ENCODE measurements at places on chromosomes 11 and 22.

- no peak for DNase-seq
These were observed 15.7 kb downstream of the USP28 start for GRCh38 chr11:113859665-113860064.

GRCh38 chr22:20993304-20994127, 8.4 kb downstream of the THAP7 start:
- DNase-seq: no peak

DNA sequence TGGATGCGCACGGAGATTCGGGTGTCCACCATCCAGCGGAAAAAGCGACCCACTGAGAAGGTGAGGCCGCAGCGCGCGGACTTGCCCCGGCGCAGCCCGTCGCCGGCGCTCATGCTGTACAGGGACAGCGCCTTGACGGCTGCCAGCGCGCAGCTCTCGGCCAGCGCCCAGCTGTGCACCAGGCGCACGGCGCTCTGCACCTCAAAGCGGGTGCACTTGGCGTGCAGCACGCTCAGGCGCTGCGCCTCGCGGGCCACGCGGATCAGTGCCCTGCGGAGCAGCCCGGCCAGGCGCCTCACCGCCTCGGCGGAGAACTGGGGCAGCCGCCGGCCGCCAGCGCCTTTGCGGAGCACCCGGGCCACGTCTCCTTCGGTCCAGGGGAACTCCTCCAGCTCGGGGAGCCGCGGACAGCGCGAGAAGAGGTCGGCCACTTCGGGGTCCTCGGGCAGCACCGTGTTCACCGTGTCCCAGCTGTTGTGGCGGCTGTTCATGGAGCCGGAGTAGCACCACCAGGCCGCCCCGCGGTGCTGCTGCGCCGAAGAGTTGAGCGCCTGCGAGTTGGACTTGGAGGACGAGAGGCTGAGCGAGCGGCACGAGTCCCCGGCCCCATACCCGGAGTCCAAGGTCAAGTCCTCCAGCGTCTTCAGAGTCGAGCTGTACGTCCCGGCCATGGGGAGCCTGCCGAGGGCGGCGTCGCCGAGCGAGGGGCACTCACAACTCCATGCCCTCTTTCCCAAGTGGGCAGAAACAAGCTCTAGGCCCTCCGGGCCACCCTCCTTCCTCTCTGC, 703 bp downstream of the ABTB2 start:
- DNase-seq: peak; percentile 34

GRCh38 chr11:85821636-85822035, 10.7 kb upstream of the SYTL2 start:
- DNase-seq: no peak

DNA sequence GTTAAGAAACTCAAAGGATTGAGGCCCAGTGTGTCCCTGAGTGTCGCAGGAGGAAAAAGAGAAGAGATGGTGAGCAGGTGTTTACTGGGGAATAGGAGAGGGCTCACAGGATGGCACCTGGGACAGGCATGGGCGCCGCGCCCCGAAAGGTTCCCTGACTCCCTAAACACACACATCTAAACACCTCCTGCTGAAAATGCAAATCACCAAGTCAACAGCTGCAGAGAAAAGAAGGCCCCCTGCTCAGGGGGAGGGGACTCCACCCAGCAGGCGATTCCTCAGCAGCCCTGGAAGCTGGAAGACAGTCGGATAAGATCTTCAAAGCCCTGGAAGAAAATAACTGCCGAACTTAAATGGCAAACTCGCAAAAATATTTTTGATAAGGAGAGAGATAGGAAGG, 377.2 kb downstream of the BRD1 start:
- DNase-seq: no peak

Data from NCI-H1930 (cell line).